NCI-H1417 treated with DMSO at 0.1 percent for 48 hours (cell line): ENCODE measurements at places on chromosomes 11 and 22.
A peak's percentile ranks its signal among the peaks of the same experiment; 100 is the strongest.

DNA sequence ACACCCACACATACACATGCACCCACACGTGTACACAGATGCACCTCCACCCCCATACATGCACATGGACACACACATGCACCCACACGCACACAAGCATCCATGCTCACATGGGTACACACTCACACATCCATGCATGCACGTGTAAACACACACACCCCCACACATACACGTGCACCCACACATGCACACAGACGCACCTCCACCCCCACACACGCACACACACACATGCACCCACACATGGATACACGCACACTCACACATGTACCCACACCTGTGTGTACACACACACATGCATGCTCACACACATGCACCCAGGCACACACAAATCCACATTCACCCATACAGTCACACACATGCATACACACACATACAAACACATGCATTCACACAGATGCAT, 24.5 kb downstream of the CDPF1 start:
- no peak for DNase-seq

GRCh38 chr11:79331203-79331901, 109.5 kb downstream of the TENM4 start:
- DNase-seq, result no peak

- no peak for DNase-seq
Observed at GRCh38 chr11:126136507-126136906, 73.8 kb upstream of the CDON start.

DNA sequence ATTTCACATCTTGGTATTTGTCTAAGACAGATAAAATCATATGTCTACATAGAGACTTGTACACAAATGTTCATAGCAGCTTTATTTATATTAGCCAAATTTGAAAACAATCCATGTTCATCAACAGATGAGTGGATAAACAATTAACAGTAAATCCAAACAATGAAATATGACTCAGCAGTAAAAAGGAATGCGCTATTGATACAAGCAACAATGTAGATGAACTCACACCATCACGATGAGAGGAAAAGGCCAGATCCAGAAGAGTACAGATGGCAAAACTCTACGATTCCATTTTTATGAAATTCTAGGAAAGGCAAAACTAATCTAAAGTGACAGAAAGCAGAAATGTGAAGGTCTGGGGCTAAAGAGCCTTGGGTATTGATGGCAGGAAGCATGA, 384.3 kb downstream of the NTM start:
- no peak for DNase-seq

- no peak for DNase-seq
Observed at GRCh38 chr22:29133603-29134133, 60.8 kb downstream of the KREMEN1 start.

- peak; percentile 53 for DNase-seq
Observed at GRCh38 chr11:134071766-134072402, 3.0 kb downstream of the JAM3 start.

GRCh38 chr11:45985212-45985611, 62.8 kb downstream of the LARGE2 start:
- no peak for DNase-seq

DNA sequence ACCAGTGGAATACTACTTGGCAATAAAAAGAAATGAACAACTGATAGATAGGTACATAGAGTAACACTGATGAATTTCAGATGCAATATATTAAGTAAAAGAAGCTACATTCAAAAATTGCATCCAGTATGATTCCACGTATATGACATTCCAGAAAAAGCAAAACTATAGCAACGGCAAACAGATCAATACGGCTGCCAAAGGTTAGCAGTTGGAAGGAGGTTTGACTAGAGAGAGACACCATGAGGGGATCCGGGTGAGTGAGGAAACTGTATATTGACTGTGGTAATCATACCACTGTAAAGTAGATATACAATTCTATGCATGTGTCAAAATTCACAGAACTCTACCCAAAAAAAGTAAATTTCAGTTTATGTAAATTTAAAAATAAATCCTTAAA, 28.7 kb downstream of the CADM1 start:
- no peak for DNase-seq

GRCh38 chr11:119482521-119483011, 59.6 kb upstream of the THY1 start:
- no peak for DNase-seq

DNA sequence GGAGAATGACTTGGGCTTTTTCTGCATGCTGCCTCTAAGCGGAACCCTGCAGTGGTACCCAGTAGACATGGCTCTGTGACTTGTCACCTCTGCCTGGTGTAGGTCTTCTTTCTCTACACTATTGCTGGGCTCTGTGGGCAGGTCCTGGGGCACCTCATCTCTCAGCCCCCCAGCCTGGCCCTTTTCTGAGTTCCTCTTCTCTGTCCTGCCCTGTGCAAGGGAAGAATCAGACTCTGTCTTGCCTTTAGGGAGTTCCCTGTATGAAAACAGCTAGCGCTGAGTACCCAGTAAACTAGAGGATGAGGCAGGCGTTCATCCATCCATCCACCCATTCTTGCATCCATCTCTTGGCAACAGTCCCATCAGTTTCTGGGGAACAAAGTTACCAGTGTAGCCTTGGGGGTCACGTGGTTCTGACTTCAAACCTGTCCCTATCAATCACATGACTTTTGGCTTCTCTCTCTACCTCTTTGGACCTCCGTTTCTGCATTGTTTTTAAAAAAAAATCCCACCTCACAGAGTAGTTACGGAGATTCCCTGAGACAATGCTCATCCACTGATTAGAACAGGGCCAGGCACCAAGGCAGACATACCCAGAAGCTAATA, 86.4 kb upstream of the WNT11 start:
- DNase-seq, result no peak

DNA sequence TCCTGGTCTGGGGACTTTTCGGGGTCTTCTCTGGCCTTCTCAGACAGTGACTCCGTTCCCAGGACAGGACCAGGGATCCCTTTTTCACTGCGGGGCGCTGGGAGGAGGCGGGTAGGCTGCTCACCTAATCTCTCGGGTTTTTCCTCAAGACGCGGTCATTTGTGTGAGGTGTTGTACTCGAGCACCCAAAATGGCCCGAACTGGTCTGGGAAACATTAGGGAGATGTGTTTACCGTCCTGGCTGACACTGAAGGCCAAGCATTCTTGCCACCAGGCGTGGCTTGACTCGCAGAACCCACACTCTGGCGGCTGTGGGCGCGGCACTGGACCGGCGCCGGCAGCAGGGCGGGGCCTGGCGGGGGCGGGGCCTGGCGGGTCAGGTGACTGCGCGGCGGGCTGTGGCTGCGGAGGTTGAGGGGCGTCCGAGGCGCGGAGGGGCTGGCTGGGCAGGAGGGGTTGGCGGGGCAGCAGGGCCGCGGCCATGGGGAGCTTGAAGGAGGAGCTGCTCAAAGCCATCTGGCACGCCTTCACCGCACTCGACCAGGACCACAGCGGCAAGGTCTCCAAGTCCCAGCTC, at the start of gene SWAP70:
TSS of gene SWAP70 (plus strand) at position 379 of the 577 bp plus-strand sequence. CDS start at position 482, 103 bp downstream.
- DNase-seq, result peak; percentile 2

- DNase-seq, result no peak
Observed at GRCh38 chr11:97850701-97851100, 1170.0 kb upstream of the CNTN5 start.

DNA sequence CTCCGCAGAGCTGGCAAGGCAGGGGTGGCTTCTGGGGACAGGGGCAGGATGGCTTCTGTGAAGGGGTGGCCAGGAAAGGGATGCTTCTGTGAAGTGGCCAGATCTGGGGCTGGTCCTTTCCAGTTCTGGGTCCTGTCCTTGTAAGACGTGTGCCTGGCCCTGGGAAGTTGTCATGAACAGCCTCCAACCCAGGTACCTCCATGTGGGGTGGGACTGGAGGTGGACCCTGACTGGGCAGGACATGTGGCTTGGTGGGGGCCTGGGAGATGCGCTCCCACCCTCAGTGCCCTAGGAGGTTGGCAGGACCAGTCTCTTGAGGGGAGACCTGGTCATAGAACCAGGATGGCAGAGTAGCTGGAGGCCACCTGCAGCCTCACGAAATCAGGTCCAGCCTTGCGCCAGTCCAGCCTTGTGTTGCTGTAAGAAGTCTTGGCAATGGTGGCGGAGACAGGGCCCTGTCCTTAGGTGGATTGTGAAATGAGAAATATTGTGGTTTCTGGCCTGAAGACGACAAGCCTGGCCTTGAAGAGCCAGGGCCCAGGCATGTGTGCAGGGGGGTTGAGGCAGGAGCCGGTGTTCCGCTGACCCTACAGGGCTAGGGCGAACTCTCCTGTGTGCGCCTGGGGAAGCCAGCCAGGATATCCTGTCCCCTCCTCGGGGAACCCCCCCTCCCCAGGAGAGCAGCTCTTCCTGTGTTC, 2.6 kb downstream of the KCNQ1 start:
- no peak for DNase-seq
